Activated T-cell treated with anti-CD3 and anti-CD28 coated beads for 48 hours (primary cell): ENCODE measurements at places on chromosomes 7 and 10.

DNA sequence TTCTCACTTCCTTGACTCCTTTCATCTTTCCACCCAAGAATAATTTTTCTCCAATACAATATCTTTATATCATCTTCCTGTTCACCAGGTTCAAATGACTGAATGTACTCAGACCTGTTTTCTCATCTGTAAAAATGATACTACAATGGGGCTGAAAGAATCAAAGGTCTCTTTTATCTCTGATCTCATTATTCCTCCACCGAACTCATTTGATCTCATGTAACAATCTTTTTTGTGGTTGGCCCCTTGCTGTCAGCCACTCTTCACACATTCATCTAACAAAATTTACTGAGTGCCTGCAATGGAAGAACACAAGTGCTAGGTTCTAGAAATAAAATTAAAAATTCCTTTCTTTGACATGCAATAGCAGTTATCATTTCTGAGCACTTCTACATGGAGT, 65.0 kb downstream of the GRM8 start:
- DNase-seq, result no peak

- no peak for DNase-seq
Measured at GRCh38 chr7:73885975-73886798, 25.2 kb downstream of the TMEM270 start.

DNA sequence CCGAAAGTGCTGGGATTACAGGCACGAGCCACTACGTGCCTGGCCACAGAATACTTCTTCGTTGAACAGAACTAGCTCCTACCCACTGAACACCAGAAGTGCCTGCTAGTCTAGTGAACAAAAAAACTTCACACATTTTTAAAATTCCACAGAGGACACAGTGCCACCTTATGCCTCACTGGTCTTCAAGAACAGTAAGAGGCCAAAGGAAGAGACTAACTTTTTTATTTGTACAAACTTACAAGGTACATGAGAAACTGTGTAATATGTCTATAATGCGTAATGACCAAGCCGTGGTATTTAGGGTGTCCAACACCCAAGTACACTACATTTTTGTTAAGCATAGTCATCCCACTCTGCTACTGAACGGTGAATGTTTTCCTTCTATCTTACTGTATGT, 144.4 kb upstream of the PTER start:
- DNase-seq, result no peak

DNA sequence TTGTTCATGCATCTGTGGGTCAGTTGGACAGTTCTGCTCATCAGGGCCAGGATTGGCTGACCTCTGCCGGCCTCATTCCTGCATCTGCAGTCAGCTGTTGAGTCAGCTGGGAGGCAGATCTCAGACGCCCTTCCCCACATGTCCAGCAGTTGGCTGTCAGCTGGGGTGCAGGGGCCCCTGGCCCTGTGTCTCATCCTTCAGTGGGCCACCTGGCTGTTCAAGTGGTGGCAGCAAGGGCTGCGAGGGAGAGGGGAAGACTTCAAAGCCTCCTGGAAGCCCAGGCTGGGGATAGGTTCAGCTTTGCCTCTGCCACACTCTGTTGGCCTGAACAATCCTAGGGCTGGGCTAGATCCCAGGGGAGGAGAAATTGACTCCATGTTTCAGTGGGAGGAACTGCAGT, 33.2 kb downstream of the TACR2 start:
- DNase-seq, result no peak

DNA sequence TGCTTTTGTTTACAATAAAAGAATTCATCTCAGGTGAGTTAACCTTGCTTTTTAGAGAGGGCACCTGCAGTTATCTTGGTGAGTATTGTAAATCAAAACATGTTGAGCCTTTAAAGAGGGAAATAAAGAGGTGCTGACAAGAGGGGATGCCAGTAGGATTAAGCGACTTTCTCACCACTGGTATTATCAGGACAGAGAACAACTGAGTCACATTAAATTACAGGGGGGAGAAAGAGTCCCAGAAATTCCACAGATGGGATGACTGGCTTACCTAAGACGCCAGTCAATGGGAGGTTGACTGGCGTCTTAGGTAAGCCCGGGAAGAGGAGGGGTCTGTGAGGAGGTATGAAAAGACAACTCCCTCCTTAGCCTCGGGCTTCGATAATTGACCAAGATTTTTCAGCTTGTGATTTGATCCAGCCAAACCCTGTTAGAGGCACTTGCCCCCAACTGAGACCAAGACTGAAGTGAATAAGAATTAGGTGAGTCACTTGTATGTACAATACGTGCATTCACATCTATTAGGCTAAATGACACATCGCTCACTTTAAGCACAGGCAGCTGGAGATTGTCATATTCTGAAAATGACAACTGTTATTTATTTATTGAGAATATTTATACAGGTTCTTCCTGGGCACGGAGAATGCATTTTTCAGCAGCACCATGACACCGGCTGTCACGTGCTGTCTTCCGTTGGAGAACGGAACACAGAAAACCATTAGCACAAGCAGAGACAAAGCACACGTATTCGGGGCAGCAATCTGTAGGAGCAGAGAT, 117.6 kb downstream of the SEM1 start:
- no peak for DNase-seq

DNA sequence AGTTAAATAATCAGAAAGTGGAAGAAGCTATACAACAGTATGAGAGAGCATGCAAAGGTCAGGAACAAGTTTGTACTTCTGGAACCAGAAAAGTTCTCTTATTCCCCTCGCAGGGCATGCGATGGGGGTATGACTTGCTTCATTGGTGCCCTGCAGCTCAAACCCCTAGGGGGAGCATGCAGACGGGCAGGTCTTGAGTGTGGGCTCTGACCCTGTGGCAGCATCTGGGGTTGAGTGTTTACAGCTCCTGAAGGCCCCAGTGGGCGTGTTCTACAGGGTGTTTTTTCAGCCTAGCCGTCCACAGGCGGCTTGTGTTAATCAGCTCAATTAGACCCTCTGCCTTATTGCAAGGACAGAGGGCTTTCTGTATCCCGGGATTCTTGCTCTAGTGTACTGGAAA, 44.5 kb downstream of the KIF20B start:
- DNase-seq, result no peak

DNA sequence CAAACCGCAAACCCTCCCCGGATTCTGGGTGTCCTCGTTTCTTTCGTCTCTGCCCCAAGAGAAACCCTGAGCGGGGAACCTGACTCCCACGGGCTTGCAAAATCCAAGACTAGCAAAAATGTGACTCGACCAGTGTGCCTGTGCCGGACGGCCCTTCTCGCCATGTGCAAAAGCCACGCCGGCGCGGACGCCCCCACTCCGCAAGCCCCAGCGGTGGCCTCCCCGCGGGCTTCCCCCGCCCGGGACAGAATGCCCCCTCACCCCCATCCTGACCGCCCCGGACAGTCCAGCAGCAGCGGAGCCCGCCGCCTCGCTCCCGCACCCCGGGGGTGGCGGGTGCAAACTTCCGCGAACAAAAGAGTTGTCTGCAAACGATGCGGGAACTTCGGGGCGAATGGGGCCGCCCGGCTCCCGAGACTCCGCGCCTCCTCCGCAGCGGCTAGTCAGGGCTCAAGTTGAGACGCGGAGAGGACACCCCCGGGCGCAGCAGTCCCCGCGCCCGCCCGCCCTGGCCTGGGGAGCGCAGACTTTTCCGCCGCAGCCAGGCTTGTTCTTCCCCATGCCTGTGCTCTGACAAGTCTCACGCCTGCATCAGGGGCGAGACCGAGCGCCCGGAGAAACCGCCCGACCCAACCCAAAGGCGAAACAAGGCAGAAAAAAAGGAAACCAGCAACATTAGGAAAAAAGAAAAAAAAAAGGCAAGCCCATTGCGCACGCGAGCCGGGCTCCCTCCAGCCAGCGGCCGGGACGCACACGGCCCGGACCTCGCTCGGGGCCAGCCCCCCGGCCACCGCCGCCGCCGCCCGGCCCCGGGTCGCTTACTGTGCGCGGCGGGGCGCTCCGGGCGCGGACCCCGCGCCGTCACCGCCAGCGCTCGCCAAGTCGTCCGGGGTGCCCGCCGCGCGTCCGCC, 732 bp downstream of the FAM53B start:
- no peak for DNase-seq

DNA sequence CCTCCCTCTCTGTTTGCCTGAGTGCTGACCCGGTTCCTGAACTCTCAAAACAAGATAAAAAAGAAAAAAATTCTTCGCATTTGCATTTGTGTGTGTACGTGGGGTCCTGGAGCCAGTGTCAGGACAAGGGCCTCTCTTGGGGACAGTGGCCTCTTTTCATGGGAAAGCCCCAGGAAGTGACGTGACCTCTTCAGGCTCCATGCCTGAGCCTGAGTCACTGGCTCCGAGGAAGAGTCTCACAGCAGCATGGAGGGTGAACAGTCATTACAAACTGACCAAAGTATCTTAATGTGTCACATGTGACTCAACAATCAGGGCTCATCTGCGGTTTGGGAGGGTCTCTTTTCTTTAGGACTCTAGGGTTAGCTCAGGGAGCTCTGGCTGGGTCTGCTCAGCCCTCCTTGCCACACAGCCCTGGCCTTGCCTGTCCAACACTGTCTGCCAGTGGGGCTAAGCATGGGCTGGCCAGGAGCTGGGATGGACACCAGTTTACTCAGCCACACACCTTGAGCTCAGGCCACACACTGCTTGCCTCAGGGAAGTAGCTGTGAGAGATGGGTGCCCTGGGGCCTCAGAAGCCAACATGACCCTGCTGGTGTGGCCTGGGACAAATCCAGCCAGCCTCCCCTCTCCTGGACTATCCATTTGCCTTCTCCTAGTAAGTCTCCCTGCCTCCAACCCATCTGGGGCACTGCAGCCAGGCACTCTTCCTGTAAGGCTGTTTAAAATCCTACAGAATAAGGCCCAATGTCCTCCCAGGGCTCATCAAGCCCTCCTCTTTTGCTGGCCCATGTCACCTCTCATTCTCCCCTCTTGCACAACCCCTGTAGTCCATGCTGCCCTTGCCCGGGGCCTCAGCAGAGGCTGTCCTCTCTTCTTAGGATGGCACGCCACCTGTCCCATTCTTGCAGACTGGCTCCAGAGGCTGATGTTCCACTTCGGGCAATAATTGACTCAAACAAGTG, 10.5 kb downstream of the TMEM273 start:
- DNase-seq, result peak; percentile 65

DNA sequence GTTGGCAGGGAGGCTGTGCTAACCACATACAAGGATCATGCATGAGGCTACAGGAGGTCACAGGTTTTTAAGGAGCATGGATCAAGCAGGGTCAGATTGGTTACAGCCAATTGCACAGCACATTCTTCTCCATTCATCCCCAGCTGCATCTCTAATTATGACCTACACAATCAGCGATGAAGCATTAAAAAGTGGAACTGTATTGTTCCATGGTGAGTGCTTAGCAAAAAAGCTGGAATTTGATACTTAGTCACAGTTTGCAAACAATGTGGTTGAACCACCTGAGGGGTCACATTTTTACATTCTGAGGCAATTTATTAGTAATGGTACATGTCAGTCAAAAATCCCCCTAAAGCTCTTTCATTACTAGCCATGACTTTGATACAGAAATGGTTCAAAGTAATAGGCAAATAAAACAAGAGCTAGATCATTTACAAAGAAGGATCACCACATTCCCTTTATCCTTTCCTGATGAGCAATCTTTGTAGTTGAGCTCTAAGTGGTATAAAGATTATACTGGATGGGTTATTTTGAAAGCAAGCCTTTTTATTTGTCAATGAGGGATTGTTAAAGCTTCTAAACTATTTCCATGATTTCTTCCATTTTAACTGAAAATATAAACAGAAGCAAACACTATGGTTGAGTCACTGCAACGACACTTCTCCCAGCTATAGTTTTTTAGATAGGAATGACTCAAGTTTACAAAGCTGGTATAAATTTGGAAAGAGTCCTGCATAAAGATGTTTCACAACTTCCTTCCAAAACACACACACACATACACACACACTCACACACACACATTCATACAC, 217.8 kb upstream of the SEMA3A start:
- no peak for DNase-seq

- no peak for DNase-seq
Measured at GRCh38 chr10:31143331-31143935, 111.8 kb upstream of the ZNF438 start.

DNA sequence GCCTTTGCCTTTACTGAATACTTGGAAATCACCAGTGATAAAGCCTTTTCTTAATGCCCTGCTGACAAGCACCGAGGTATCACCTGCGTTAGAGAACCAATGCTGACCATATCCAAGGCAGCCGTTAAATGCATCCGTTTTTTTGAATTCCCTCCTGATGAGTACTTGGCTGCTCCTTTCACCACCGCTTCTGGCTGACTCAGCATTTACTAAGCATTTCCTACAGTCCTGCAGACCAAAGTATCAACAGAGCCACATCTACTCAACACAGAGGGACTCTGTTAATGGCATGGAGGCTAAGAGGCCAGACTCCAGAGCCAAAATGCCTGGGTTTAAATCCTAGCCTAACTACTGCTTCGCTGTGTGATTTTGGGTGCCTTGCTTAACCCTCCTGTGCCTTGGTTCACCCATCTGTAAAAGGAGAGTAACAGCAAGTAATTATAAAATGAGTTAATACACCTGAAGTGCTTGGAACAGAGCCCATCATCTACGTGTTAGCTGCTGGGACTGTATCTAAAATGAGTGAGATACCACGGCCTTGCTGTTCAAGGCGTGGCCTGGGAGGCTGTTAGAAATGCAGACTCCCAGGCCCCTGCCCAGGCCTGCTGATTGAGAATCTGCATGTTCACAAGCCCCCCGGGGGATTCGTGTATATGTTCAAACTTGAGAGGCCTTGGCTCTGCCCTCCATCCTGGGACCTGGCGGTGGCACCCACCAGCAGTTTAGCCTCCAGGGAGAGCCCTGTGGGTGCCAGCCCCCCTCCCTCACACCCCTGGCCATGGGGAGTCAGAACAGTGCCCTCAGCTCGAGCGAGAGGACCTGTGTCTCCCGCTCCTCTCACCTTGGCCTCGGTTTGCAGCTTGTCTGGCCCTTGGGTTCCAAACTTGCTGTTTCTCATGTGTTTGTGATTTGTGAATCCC, 30.8 kb upstream of the EFCAB10 start:
- DNase-seq, result no peak

GRCh38 chr7:29895559-29895958, 89.3 kb downstream of the WIPF3 start:
- no peak for DNase-seq

DNA sequence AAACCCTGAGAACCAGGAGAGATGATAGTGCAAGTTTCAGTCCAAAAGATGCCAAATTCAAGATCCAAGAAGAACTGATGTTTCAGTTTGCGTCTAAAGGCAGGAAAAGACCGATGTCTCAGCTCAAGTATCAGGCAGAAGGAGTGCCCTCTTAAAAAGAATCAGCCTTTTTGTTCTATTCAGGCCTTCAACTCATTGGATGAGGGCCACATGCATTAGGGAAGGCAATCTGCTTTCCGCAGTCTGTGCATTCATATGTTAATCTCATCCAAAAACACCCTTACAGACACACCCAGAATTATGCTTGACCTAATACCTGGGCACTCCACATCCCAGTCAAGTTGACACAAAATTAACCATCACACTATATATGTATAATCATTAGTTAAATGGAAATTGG, 45.2 kb downstream of the DNAJB9 start:
- no peak for DNase-seq
